ENCODE measurements at places on chromosomes 4 and X.

GRCh38 chrX:154739952-154740465 is 10.9 kb downstream of the GAB3 start:
- no peak for DNase-seq

DNA sequence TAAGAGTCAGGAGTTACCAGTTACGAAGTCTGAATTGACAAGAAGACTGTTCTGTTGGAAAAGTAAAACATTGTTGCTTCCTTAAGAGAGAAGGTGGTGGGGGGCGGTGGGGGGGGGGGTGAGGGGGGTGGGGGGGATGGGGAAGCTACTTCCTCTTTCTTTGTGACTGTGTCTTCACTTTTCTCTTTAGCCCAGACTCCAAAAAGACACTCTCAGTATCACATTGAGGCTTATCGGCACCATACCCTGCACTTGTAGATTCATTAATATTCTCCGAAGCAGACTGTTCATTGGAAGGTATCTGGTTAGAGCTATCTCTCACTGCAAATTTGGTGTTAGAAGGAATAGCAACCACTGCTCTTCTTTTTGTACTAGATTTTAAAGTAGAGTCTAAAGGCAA is 94.5 kb upstream of the IL13RA1 start:
- no peak for DNase-seq

DNA sequence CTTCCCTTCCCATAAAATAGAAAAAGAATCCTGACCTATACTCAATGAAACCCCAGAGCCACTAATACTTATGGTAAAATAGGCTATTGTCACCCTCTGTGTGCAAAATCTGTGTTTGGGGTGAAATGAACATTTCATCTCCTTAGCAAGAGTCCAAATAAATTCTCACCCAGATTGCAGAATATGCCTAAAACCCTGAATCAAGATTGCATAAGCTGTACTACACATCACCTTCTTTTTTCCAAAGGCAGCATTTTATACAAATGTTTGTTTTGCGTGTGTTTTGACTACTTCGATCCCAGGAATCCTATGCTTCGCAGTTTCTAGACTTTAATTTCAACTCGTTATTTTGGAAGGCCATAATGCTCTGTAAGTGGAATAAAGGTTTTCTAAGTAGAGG is 12.2 kb upstream of the HADH start:
- no peak for DNase-seq

- no peak for DNase-seq
Measured at GRCh38 chrX:153611298-153612095, 12.6 kb upstream of the CCNQ start.

DNA sequence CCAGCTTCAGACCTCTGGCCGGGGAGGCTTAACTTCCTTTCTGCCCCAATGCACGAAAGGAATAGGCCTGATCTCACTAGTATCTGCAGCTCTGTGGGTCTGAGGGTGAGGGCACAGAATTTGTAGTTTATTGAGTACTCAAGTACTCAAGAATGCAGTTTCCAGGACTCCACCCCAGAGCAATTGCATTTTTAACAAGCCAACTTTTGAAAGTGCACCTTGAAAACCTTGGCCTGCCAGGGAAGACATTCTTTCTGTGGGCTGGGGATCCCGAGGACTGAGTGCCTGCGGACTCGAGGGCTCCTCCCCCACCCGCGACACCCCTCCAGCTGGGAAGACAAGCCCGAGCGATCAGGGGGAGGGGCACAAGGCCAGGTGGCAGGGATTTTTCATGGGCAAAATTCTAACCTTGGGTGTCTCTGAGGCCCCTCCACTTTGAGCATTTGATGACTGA is 22.4 kb downstream of the RS1 start:
- DNase-seq = no peak

- no peak for DNase-seq
Measured at GRCh38 chr4:182918044-182918607, 940 bp upstream of the DCTD start.

DNA sequence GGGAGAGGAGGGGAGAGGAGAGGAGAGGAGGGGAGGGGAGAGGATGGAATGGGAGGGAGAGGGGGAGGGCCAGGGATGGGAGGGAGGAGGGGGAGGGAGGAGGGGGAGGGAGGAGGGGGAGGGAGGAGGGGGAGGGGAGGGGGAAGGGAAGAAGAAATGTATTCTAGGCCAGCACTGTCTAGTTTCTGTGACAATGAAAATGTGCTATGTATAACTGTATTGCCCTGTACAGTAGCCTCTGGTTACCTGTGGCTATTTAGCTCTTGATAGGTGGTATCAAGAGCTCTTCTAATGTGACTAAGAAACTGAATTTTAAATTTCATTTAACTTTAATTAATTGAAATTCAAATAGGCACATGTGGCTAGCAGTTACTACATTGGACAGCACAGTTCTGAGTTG is 143.1 kb downstream of the BTC start:
- DNase-seq = no peak

- DNase-seq = no peak
Measured at GRCh38 chr4:87387237-87387636, 3.8 kb downstream of the HSD17B11 start.

DNA sequence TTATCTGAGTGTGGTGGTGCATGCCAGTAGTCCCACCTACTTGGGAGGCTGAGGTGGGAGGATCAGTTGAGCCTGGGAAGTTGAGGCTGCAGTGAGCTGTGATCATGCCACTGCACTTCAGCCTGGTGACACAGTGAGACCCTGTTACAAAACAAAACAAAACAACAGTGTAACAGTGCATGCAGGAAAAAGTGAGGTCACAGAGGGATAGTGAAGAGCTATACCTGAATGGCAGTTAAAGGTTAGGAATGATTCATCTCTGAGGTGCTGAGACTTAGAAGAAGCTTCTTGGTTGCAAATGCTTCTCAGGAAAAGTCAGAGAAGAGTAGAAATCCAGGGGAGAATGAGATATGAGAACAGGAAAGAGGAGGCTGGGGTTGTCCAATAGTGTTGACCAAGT is 178.7 kb downstream of the FRAS1 start:
- no peak for DNase-seq

DNA sequence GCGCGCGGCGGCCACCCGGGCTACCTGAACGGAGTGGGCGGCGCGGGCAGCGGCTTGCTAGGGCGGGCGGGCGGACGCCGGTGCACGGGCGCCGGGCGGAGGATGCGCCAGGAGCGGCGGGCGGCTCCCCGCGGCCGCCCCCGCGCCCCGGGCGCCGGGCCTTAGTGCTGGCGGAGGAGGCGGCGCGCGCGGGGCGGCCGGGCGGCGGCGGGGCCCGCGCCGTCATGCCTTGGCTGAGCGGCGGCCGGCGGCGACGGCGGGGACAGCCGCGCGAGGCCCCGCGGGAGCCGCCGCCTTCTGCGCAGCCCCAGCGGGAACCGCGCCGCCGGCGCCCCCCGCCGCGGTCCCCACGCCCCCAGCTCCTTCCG is 48.2 kb downstream of the CLDN34 start:
- no peak for DNase-seq

GRCh38 chr4:55906989-55907388 is 41.8 kb upstream of the CEP135 start:
- DNase-seq = no peak

GRCh38 chrX:153463031-153463430 is 7.3 kb downstream of the HAUS7 start:
- no peak for DNase-seq

DNA sequence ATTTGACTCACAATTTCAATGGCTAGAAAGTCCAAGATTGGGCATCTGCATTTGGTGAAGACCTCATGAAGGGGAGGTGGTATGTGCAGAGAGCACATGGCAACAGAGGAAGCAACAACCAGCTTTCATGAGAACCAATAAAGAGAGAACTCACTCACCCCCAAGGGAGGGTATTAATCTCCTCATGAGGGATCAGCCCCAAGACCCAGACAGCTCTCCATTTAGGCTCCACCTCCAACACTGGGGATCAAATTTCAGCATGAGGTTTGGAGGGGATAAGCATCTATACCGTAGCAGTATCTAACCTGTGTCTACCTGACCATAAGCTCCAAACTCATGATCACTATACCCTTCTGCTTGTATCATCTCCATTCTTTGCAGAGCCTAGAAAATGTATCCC is 9.3 kb upstream of the TBC1D19 start:
- no peak for DNase-seq

- DNase-seq = no peak
Measured at GRCh38 chrX:45849261-45849862, 648.7 kb upstream of the DIPK2B start.

GRCh38 chr4:176781739-176782100 is 11.0 kb downstream of the VEGFC start:
- no peak for DNase-seq

DNA sequence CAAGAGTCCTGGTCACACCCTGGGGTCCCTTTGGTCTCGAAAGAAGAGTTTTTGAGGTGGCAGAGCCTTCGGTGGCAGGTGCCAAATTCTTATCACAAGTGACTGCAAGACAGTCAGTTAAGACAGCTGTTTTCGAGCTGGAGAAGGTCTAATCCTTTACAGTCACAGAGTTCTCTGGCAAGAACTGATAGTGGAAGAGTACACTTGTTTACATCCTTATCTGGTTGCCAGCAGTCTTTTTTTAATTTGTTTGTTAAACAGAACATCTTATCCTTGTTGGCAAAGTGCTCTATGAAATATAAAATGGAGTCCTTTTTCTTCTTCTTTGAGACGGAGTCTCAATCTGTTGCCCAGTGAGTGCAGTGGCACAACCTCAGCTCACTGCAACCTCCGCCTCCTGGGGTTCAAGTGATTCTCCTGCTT is 50.4 kb upstream of the ELOVL6 start:
- DNase-seq = no peak

DNA sequence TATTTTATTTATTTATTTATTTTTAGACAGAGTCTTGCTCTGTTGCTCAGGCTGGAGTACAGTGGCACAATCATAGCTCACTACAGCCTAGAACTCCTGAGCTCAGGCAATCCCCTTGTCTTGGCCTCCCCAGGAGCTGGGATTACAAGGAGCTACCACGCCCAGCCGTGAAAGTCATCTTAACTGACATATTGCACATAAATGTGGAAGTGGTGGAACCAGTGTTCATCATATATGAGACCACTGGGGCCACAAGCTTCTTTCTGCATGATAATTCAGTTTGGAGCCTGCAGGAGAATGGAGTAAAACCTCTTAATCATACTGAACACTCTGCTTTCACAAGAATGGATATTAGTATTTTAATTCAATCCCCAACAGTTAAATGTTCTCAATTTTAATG is 12.5 kb upstream of the CTSO start:
- no peak for DNase-seq

DNA sequence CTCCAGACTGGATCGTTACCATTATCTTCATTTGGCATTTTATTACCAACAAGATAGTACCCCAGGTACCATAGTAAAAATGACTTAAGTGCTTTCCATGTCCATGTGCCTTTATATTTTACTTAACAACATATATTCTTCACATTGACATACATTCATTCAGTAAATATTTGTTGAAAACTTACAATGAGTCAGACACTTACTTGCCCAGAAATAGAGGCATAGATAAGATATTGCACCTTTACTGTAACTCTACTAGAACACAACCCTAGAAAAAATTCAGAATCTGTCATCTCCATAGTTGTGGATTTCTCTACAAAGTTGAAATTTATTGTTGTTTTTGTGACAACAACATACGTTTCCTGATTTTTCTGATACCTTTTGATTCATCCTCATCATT is 640.6 kb downstream of the RPA4 start:
- DNase-seq = no peak

DNA sequence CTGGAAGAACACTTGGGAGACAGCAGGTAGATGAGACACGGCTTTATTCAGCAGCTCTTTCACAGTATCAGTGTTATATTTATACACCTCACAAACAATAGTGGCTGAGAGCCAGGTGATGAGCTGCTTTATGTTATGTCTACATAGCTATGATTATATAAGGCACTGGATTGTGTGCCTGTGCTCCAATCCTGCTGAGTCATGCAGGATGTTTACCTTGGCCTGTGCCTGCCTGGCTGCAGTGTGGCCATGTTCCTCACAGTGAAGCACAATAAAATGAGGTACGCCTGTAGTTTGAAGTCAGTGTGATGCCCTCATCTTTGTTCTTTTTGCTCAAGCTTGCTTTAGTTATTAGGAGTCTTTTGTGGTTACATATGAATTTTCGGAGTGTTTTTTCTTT is 31.3 kb downstream of the CXCL13 start:
- no peak for DNase-seq

DNA sequence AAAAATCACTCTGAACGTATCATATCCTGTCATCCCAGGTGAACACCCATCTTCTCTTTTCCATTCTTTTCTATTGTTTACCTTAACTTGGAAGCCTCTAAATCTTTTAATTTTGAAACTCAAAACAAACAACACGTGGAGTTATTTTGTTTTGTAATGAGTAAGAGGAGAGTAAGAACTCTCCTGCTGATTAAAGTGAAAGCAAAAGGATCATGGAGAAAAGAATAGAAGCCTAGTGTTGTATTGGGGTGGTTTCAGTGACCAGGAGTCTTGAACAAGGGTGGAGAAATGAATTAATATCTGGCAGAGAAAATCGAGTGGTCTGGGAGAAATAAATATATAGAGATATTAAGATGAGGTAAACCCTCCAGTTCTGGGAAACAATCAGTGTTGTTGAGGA is 237.4 kb upstream of the UGT8 start:
- DNase-seq = no peak

DNA sequence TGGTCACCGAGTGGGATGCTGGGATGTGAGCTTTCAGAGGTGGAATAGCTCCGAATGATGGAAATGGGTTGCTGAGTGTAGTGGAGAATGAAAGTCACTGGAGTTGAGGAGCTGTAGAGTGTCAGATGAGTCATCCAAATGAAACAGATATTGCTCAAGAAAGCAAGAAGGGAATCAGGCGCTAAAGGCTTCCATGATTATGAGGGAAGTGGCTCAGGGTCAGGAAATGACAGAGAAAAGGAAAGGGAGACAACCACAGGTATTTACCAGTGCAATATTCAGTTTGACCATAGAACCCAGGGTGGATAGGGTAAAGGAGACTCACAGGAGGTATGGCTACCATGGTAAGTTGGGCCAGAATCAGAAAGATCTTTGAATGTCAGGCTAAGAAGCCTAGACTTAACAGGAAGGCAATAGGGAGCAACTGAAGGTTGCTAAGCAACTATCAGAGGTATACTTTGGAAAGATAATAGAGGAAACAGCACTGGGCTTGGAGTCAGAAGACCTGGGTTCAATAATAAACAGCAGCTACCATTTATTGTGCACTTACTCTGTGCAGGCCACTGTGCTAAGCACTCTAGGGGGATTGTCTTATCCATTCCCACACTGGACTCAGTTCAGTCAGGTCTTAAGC is 11.7 kb downstream of the LAS1L start:
- no peak for DNase-seq
